ENCODE measurements at places on chromosomes 6 and 20.

DNA sequence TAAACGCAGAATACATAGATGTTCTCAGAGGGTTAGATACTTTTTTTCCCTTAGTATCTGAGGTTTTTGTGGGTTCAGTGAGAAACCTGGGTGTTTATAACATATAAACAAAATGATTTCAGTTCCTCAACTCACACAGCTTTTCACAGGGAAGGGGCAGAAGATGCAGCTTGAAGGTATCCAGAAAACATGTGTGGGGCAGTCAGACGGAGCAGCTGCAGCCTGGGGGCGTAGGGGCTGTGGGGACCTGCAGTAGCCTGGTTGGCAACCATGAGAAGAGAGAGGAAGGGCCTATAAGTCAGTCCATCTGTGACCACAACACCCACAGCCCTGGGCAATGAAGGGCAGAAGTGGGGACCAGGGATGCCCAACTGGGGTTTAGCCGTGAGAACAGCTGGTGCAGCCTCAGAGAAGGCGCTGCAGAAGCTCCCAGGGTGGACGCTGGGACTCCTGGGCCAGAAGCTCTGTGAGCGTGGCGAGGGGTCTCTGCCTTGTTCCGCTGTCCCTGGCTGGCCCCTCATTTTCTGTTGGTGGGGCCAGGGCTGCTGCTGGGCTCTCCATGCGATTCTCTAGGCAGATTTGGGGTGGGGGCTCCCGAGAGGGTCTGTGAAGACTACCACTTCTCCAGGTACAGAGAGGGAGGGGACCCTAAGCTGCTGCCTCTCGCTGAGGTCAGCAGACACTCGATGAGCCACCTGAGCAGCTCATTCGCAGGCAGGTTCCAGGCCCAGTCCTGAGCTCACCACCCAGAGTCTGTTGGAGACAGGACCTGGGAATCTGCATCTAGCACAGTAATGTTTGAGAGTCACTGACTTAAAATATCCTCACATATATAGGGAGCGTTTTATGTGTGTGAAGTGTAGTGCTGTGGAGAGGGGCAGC, 181.2 kb downstream of the ZDHHC14 start:
- no peak for DNase-seq

DNA sequence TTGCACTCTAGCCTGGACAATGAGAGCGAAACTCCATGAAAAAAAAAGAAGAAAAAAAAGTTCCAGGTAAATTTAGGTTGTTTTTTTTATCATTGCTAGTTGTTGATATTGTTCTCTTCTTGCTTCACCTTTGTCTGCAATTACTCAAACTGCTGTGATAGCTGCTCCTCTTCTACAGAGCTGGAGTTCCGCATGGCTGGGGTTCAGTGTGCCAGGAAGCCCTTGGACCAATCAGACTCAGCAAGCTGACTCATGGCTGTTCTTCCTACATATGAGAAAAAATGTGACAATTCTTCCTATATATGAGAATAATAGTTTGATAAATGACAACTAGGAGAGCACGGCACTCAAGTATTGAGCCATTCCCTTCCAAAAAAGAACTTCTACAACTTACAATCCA, 28.4 kb downstream of the DPPA5 start:
- DNase-seq, result no peak

GRCh38 chr6:129133770-129134192, 250.8 kb downstream of the LAMA2 start:
- no peak for DNase-seq

- DNase-seq, result no peak
Observed at GRCh38 chr6:99589290-99589672, 17.4 kb upstream of the PRDM13 start.

GRCh38 chr6:54096811-54097210, 14.4 kb upstream of the MLIP start:
- no peak for DNase-seq
